Activated CD4-positive, alpha-beta T cell treated with anti-CD3 and anti-CD28 coated beads, Interleukin-2, amount 10 ng/mL, durations not matched to agents 24 days and 14 days (primary cell): ENCODE measurements at places on chromosomes 5 and 9. TPM values are rescaled to one million over a fixed set of nuclear protein-coding genes. Genes with fewer than 3 reads are reported as not detected.
A peak's percentile ranks its signal among the peaks of the same experiment; 100 is the strongest.

DNA sequence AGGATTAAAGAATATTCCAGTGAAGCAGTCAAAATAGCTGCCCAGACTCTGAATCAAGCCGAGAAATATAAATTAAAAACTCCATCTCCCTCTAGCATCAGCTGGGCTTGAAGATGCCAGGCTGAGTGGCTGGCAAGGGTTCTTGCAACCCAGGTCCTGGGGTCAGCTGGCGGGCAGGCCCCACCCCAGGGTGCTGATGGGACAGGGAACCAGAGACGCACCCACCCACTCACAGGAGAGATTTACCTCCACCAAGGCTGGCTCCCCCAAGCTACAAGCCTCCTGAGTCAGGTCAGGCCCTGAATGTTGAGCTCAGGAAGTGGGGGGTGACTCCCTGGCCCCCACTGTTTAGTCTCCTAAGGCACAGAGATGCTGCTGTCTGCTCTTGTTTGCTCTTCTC, 83.9 kb upstream of the HSPA9 start:
- DNase-seq: no peak

- peak; percentile 72 for DNase-seq
These were observed 61.4 kb downstream of the UGCG start for GRCh38 chr9:111957856-111958631.

- no peak for DNase-seq
These were observed 30.0 kb downstream of the ARHGEF37 start for GRCh38 chr5:149611326-149611725.

Gene NFIB
- total RNA-seq: not detected in 2 replicates

DNA sequence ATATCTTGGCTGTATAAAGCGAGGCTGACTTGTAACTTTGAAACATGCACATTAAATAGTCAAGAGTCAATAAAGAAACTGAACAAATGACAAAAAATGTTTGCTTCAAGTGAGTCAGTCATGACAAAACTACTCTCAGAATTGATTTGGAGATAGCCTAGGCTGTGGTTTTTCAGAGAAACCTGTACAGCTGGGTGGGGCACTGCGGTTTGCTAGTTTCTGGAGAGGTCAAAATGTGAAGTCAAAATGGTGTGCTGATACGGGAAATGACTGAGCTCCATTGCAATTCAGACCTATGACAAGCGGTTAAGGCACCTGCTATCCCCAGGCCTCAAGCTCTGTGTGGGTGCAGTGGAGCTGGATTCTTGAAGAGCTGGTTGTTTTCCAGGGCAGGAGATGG, 10.3 kb upstream of the CD180 start:
- peak; percentile 97 for DNase-seq

DNA sequence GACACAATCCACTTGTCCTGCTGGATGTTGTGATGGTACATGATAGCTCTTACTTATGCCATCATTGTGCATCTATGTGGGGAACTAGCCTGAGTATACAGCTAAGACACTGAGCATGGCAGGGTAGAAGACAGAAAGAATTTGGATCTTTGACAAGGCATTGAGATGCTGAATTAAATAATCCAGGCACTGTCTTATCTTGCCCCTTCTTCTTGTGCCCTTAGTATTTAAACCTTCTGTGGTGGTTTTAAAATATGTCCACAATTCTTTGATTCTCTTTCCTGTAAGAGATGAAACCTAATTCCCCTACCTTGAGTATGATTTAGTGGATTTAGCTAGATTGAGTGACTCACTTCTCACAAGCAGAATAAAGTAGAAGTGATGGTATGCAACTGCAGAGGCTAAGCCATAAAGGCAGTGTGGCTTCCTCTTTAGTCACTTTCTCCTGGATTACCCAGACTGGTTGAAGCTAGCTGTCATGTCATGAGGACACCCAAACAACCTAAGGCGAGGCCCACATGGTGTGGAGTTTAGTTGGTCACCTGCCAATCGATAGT, 174.0 kb upstream of the NREP start:
- no peak for DNase-seq

Gene KCNV2
- not detected in 2 replicates for total RNA-seq

Gene ZNF462
- 0.37 and 0.50 TPM in 2 replicates for total RNA-seq

Gene DMGDH
- not detected in 2 replicates for total RNA-seq

- DNase-seq: no peak
These were observed 8.4 kb upstream of the JMY start for GRCh38 chr5:79227484-79228025.

Gene PCDHGA7
- total RNA-seq: 0.05 and 0.23 TPM in 2 replicates

Gene ANKRD18B
- 0.65 and 1.1 TPM in 2 replicates for total RNA-seq

Gene C5orf63
- total RNA-seq: 5.6 and 5.7 TPM in 2 replicates

- DNase-seq: no peak
These were observed 1.6 kb downstream of the FNIP1 start for GRCh38 chr5:131795228-131795627.

Gene ANKRD55
- 0.79 and 1.0 TPM in 2 replicates for total RNA-seq

GRCh38 chr5:158270996-158271554, 412.1 kb upstream of the CLINT1 start:
- DNase-seq: no peak
